Fibroblast of lung (primary cell): ENCODE measurements at places on chromosomes 4 and X. TPM values are rescaled to one million over a fixed set of nuclear protein-coding genes. Genes with fewer than 3 reads are reported as not detected.
A peak's percentile ranks its signal among the peaks of the same experiment; 100 is the strongest.

Gene FAM236B
- not detected in 2 replicates for polyA plus RNA-seq

GRCh38 chr4:176090115-176090514 is 24.5 kb downstream of the WDR17 start:
- no peaks in the 10 kb centered on the region for H3K27me3 ChIP-seq
- H3K27ac ChIP-seq = no peak overlapping the region
- H3K4me1 ChIP-seq = no peaks in the 10 kb centered on the region
- no peak overlapping the region for H3K4me3 ChIP-seq

GRCh38 chr4:82276332-82276640 is 97.5 kb downstream of the HNRNPD start:
- H3K4me1 ChIP-seq = no peaks in the 10 kb centered on the region
- H3K4me3 ChIP-seq = no peak overlapping the region
- DNase-seq = no peak
- H3K27me3 ChIP-seq = no peaks in the 10 kb centered on the region
- H3K36me3 ChIP-seq = no peaks in the 10 kb centered on the region

- H3K36me3 ChIP-seq = no peaks in the 10 kb centered on the region
- H3K27ac ChIP-seq = no peak overlapping the region
- DNase-seq = no peak
- H3K27me3 ChIP-seq = no peaks in the 10 kb centered on the region
- H3K4me3 ChIP-seq = no peak overlapping the region
Observed at GRCh38 chr4:68734095-68734494, 63.6 kb upstream of the UGT2B15 start.

GRCh38 chrX:38183596-38183995 is 37.1 kb downstream of the SRPX start:
- DNase-seq = peak; percentile 53
- H3K27me3 ChIP-seq = no peaks in the 10 kb centered on the region
- H3K4me1 ChIP-seq = no peaks in the 10 kb centered on the region

GRCh38 chr4:60934566-60935295 is 265.4 kb upstream of the ADGRL3 start:
- no peaks in the 10 kb centered on the region for H3K27me3 ChIP-seq
- DNase-seq = no peak
- H3K4me3 ChIP-seq = no peak overlapping the region

GRCh38 chr4:184587701-184588100 is 61.5 kb downstream of the CASP3 start:
- no peak for DNase-seq
- H3K4me3 ChIP-seq = no peak overlapping the region
- no peaks in the 10 kb centered on the region for H3K4me1 ChIP-seq
- no peaks in the 10 kb centered on the region for H3K27me3 ChIP-seq
- no peaks in the 10 kb centered on the region for H3K36me3 ChIP-seq
